AG08395 (cell line): ENCODE measurements at places on chromosomes 6 and 20.

DNA sequence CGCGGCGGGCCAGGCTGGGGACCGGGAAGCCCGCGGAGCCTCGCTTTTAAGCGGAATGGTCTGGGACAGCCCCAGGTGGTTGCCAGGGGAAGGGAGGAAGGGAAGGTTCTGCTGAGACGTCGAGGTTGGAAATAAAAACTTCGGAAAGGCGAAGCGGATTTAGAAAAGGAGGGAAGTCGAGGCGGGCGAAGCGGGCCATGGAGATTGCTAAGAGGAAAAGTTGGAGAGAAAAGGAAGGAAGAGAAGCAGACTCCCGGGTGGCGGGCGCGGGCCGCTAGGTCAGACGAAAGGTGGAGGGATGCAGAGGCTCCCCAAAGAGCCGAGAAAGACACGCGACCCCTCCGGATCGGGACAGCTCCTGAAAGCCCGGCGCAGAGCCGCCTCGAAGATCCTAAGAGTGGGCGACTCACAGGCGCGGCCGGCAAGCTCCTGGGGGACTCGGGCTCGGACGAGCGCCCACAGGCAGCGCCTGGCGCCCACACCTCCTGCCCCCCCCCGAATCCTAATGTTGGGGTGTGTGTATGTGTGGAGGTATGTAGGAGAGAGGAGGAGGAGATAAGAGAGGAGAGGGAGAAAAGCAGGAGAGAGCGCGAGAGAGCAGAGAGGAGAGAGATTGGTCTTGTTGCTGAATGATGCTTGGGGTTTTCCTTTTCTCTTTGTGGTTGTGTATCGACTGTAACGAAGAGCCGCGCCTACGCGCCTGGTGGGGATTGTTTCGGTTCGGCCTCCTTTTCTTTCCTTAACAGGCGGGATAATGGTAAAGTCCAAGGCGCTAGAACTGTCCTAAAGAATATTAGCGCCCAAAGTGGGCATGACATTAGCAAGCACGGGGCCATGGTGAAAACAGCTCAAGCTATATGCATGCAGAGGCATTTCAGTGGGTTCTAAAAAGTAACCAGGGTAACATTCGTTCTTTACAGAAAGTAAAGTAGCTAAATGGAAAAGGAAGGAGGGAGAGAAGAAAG lies 1.5 kb downstream of the TFAP2B start:
- DNase-seq, result no peak

GRCh38 chr20:44203161-44203560 lies 7.4 kb downstream of the OSER1 start:
- DNase-seq, result no peak

GRCh38 chr6:35911871-35912653 lies 8.8 kb downstream of the SRPK1 start:
- DNase-seq, result no peak

GRCh38 chr6:77930952-77931351 lies 278.1 kb downstream of the MEI4 start:
- DNase-seq, result no peak

GRCh38 chr20:38357653-38358207 lies 11.4 kb downstream of the LBP start:
- no peak for DNase-seq
